GM19239 (cell line): ENCODE measurements at places on chromosomes 3 and 15.

DNA sequence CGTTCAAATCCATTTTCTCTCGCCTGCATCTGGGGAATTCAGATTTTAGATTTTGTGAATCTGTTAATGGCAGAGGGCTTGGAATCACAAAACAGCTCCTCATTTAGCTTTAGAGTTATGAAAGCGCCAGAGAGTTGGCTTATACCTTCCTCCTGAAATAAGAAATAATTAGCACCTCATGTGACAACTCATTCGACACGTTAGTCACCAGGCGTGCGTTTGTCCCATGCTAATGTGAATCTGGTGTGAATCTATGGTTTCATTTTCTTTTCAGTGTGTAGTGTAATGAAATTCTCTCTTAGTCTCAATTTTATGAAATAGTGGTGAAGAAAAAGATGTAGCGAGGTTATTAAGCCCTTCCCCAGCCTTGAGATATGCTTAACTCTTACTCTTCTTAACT, 89.4 kb downstream of the EDEM1 start:
- no peak for DNase-seq

DNA sequence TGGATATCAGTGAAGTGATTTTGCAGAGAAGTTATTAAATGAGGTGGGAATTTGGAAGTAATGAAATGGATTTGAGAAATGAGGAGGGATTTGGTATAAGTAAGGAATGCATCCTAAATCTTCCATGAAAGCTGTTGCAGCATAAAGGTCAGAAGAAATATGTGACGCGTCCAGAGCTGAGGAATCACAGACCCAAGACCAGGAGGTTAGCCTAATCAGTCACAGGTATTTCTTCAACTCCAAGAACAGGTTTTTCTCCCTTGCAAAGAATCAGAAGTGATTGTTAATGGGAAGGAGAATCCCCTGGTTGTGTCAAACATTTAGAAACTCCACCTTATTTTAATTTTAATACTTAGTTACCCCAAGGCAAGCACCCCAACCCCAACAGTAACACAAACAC, 253.2 kb downstream of the MEX3B start:
- no peak for DNase-seq

GRCh38 chr3:109336291-109336861, 970 bp downstream of the DPPA4 start:
- DNase-seq, result no peak

DNA sequence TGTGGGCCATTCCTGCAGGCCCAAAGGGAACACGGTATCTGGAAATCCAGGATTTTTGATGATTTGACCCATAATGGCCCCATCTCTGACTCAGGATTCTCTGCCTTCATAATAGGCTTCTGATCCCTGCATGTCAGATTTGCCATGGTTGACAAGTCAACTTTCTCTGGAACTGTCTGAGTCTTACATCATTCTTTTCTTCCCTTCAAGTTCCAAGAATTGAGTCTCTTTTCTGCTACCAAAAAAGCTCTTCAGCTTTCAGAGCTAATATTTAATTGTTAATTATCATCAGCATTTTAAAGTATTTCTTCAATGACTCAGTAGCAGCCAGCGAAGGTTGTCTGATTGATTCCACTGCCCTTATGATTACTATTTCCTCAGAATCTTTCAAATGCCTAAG, 244.4 kb upstream of the COL8A1 start:
- no peak for DNase-seq

DNA sequence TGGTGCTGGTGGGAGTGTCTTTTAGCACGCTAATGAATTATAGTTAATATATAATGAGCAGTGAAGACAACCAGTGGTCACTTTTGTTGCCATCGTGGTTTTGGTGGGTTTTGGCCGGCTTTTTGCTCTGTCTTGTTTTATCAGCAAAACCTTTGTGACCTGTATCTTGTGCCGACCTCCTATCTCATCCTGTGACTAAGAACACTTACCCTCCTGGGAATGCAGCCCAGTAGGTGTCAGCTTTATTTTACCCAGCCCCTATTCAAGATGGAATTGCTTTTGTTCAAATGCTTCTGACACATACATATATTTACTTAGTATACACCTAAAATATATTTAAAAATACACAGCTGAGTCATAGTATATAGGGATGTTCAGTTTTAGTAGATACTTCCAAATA, 770.3 kb downstream of the PDCD6IP start:
- no peak for DNase-seq

DNA sequence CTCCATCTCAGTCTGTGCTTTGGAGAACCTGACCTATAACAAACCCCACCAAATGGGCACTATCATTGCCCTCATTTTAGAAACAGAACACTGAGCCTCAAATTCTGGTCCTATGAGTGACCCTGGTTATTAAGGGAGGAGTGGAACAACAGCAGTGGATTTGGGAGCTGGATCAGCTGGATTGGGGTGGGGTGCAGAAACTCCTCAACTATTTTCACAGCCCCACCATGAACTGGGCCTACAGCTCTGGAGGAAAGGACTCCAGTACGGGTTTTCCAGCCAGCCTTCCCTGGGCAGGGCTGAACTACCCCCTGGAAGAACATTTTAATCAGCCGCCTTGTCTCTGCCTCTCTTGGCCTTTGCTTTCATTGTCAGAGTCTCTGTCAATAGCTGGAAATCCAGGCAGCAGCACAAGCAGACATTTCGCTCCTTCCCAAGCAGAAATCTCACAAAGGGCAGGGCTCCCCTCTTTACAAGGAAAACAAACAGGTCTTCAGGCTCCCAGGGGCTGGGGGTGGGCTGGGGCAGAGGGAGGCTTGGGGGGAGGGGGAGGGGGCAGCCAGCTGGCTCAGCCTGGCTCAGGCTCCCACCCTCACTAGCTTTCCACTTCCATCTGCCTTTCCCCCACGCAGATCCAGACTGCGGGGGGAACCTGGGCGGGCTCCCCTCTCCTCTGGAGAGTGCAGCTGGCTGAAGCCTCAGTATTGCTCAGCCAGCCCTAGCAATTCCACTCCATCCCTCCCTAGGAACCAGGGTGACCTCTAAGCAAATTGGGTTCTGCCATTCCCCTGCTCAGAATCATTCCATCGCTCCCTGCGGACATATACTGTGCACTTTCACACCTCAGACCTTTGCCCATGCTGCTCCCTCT, 13.7 kb upstream of the TLE3 start:
- no peak for DNase-seq

DNA sequence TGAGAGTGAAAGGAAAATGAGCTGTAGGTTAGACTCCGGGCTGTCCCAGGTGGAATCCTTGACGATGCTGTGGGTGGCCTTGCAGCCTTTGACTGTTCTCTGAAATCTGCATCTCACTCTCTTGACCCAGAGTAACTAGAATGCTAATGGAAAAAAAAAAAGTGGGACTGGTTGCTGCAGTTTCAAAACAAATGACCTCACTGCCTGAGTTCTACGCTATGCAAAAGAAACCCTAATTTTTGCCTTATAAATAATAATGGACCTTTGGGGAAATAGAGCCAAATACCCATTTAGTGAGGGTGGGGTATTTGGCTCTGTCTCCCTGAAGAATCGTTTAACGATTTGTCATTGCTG, 309.7 kb upstream of the C2CD4B start:
- no peak for DNase-seq

- DNase-seq, result no peak
These were observed 675 bp downstream of the RYR3 start for GRCh38 chr15:33311312-33311971.

DNA sequence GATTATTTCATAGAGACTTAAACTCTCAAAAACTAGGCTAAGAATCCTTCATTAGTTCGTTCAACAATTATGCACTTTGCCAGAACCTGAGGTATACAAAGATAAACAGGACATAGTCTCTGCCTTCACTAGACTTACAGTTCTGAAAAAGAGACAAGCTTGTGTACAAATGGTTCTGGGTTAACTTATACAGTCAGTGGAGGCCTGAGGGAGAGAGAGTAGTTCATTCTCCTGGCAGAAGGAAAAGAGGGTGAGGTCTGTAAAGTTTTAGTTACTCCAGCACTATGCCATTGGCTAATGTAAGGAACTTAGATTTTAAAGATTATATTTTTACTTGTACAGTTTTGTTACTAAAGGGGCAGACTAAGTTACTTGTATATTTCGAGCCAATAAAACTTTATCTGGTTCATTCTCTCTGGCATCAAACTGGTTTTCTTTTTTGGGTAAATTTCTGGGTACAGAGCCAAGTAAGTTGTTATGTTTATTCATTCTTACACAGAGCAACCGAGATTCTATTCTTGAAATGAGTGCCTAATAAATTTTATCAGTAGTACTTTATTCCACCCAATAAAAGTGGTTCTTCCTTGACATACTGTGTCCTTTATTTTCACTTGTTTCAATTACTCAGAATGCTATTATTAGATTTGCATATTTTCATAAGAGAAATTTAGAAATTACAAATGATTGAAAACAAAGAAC, 278.7 kb downstream of the TIGIT start:
- no peak for DNase-seq

- no peak for DNase-seq
These were observed 6.2 kb downstream of the ZNF609 start for GRCh38 chr15:64466408-64467141.

GRCh38 chr3:158248261-158248660, 138.4 kb downstream of the RSRC1 start:
- DNase-seq, result no peak

DNA sequence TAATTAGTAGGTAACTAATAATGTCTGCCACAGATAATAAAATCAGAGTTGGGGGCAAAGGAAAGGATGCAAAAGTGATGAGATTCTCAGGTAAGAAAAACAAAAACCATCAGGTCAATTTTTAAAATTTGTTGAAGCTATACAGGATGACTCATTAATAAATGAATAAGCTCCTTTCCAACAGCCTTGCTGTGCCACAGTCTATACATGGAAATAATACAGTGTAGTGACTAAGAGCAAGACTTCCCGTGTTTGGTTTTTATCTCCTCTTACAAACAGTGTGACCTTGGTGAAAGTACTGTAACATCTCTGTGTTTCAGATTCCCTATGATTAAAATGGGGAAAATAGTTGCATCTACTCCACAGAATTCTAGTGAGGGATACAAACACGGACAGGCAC, 331.6 kb downstream of the PYDC2 start:
- no peak for DNase-seq

DNA sequence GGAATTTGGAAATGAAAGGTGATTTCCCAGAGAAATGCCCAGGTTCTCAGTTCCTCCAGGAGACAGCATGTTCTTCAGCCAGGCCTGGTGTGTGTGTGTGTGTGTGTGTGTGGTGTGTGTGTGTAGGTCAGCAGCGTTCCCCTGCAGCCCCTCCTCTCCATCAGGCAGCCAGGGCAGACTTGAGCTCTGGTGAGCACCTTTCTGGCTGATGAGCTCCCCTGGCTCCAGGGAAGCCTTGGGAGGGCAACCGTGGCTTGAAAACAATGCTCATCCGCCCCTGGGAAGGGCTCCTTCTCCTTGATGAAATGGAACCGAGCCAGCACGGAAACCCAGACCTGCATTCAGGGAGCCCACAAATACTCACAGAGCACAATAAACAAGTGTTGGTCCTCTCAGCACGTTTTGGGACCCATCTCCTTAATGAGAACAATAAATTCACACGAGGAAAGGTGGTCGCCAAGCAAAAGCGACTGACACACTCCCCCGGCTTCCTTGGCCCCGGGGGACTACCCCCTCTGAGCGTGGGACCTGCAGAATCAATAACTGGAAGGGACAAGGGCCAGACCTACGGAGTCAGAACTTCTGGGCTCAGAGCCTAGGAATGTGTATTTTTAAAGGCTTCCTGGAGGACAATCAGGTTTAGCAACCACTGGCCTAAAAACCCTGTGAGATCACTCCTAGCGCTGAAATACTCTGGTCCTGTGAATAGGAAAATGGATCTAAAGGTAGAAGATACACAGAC, 38.6 kb upstream of the HES1 start:
- DNase-seq, result no peak
